ENCODE measurements at places on chromosomes 1 and 21.

- DNase-seq: peak; percentile 76
These were observed at the start of gene USP25 for GRCh38 chr21:15729674-15730483. TSS of gene USP25 (plus strand) at chr21:15729982. CDS start at chr21:15730394, 412 bp downstream.

GRCh38 chr1:111963985-111964738 is 25.3 kb downstream of the KCND3 start:
- no peak for DNase-seq

GRCh38 chr1:1212780-1213344 is 1.1 kb downstream of the TNFRSF4 start:
- no peak for DNase-seq

DNA sequence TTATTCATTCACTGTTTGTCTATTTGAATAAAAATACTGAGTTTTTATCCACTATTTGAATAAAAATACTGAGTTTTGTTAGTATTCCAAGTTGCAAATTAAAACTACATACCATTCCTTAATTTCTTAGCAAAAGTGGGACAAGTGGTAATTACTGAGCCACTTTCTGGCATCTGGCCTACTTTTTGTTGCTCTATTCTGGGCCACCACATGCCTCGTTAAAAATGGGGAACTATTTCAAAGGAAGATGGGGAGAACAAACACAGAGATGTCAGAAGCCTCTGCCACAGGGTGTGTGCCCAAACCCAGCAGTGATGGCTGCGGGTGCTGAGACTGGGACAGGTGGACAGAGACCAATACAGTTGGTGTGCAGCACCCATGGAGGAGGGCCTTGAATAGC is 14.6 kb downstream of the PIGP start:
- DNase-seq: no peak

- DNase-seq: no peak
These were observed 413 bp downstream of the EFCAB7 start for GRCh38 chr1:63523738-63524137.

- no peak for DNase-seq
These were observed 5.2 kb downstream of the AK2 start for GRCh38 chr1:33031506-33031905.

GRCh38 chr1:56973923-56974742 is 8.3 kb upstream of the C8B start:
- no peak for DNase-seq

DNA sequence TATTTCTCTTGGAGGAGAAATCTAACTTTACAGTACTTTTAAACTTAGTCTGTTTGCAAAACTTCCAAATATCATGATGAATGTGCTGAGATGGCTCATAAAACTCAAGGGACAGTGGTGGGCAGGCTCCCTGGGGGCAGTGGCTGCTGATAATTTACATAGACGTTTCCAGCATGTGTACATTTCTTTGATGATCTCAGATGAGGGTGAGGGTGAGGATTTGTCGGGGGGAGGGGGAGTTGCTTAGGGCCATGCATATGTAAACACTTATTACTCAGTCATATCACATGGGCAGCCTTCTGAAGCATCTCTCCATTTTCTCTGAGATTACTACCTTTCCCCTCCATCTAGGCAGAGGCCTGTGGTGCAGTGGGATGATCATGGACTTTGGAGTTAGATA is 152.9 kb upstream of the HMGB4 start:
- no peak for DNase-seq

GRCh38 chr1:1942753-1943656 is 23.9 kb upstream of the TMEM52 start:
- no peak for DNase-seq

DNA sequence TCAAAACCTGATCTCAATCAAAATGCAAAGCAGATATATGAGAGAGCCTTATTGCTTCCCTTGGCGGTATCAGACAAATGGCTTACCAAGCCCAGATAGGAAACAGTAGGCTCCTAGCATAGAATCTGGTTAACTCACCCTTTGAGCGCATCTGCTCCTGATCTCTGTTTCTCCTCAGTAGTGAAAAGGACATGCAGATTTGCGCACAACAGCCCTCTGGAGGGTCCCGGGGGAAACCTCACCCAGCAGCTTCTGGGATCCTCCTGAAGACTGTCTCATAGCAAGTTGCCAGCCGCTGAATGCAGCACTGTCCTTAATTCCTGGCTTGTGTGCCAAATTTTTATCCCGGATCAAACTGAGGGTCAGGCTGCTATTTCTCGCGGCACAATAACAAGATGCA is 192.2 kb downstream of the FASLG start:
- DNase-seq: no peak

DNA sequence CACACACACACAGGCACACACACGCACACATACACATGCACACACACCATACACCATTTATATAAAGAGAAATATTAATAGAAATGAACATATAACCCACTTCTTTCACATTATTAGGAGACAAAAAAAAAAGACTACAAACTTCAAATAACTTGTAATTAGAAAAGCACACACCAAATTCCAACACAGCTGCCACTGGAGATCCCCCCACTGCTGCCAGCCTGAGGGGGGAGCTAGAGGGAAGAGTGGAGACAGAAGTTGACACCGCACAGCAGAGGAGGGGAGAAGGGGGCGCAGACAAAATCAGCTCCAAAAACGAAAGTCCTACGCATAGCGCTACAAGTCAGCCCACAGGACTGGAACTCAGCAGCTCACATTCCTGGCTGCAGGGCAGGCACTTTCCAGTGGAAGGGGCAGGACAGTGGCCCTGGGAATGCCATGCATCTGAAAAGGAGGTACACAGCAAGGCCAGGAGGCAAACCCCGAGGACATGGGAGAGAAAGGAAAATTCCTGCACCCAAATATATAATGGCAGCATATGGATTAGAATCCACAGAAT is 36.5 kb downstream of the LGALS8 start:
- DNase-seq: no peak
